ENCODE measurements at places on chromosomes 5 and 9.

DNA sequence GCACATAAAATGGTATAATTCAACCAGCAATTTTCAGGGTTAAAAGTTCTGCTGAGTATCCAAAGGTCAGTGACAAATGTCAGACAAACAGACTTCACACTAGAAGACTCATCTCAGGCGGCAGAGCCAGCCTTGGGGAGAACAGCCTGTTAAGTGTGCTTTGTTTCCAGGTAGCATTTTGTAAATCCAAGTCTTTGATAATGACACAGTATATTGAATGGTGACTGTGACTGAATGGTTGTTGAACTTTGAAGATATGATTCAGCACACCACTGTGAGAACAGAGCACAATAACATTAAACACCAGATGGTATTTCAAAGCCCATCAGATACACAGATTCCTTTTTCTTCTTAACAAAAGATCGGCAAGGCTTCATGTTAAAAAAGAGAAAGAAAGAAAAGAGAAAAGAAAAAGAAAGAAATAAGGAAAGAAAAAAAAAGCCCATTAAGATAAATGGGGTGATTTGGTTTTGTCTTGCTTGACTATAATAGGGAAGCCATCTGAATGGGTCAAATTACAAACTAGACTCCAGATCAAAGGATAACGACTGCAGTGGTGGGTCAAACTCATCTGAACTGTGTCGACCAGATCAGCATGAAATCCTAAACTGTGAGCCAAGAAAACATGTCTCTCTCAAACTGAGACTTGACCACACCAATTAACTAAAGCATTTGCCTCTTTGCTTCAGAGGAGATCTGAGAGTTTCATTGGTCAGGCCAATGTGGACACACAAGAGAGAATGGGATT, 313.0 kb upstream of the ZNF608 start:
- DNase-seq: no peak

DNA sequence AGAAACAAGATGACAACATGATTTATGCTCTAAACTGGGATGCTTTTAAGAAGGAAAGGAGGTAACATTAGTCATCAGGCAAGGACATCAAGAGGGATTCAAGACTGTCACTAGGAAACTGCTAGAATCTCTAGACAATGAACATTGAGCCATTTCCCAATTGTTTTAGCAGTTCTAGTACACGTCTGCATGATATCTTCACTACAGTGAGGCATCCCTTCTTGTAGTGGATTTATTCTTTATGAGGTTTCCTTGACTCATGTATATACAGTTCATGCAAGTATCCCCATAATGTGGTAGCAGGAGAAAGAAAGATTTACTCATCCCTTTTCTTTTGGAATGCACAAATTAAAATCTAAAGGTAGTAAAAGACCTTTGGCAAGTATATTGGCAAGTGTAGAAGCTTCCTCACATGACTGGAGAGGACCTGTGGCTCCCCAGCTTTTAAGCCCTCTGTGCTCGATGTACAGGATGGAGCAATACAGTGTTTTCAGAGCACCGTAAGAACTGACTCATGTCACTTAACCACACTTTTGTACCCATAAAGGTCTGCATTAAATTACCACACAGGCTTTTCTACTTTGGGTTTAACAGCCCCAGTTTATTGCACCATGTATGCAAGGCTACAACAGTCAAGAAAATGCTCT, 335.9 kb downstream of the SEMA5A start:
- DNase-seq: no peak

GRCh38 chr5:95432779-95433178, 41.6 kb downstream of the FAM81B start:
- no peak for DNase-seq

GRCh38 chr5:14134771-14135170, 8.4 kb upstream of the TRIO start:
- DNase-seq: no peak

GRCh38 chr9:105333811-105334210, 89.4 kb downstream of the SLC44A1 start:
- no peak for DNase-seq

DNA sequence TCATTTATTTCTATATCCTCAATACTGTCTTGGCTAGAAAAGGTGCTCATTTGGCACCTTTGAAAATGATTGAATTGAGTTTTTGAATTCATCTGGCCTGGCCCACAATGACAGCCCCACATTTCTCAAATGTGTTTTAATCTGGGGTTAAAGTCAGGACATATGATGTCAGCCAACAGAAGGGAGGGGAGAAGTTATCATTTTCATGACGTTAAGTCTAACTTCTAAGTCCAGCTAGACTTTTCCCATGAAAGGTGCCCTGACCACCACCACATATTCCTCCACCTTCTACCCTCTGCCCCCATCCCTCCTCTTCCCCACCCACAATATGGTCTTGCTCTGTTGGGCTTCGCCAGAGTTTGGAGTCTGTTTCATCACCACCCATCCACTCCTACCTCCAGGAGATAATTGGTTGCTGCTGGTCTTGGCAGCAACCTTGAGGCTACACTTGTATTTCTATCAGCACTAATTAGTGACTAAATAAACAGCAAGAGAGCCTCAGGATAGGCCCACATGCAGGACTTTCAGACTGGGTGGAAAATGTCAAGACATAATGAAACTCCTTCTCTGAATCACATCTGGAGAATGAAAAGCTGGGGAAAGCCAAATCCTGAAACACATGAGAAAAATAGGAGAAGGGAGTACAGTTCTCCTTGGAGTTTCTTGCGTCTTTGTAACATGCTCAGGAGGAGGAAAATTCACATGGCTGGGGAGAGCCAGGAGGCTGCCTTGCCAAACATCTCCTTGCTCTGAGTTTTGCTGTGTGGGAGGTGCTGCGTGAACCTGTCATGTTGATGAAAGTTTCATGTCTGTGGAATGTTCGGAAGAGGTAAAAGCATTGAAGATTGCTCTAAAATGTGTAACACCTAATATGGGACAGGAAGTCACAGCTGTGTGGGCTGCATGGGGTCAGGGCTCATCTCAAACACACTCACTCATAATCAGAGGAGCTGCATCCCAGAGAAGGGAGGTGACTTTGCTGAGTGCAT, 544.7 kb upstream of the KLF4 start:
- no peak for DNase-seq

DNA sequence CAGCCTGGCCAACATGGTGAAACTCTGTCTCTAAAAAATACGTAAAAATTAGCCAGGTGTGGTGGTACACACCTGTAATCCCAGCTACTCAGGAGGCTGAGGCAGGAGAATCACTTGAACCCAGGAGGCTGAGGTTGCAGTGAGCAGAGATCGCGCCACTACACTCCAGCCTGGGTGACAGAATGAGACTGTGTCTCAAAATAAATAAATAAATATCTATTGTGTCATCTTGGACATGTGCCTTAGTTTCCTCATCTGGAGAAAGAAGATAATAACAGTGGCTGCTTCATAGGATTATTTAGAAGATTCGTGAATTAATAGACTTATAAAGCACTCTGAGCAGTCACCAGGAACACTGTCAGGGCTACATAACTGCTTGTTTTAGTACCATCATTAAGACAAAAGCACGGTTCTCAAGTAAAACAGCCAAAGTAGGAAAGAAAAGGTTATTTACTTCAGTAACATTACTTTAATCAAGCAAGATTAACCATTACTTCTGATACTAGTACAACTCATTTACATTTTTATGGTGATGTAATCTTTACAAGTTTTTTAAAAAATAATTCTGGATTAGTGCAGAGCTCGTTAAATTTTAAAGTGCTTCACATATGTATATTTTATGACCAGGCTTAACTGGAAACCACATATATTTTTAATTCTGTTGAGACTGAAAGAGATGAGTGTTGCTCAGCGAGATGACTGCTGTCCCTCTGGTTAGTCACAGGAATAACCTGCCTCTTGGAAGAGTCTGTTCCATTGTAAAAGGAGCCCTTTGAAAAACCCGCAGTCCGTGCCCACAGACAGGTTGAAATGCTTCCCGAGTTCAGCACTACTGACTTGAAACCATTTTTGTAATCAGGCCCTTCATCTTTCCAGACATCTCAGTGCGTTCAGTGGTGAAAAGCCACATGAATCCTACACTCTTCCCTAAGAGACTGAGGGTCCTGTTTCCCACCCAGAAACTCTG, 36.7 kb downstream of the ANKH start:
- no peak for DNase-seq
